ENCODE measurements at places on chromosomes 2 and 18.

DNA sequence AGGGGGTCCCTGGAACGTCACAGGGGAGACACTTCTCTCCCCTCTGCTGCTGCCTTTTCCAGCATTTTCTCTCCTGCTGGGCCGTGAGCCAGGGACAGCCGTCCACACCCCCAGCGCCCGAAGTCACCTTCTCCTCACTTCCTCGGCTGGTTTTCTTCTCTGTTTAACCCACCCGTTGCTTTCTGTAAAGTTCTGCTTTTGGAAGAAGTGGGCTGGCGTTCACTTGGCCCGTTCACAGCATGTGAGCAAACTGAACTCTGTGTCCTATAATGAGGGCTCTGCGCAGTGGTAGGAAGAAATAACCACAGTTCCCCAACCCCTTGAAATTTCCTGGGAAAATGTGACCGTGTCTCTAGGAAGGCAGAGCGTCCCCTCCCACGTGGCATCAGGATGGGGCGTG is 187.0 kb upstream of the HDAC4 start:
- no peak for DNase-seq

DNA sequence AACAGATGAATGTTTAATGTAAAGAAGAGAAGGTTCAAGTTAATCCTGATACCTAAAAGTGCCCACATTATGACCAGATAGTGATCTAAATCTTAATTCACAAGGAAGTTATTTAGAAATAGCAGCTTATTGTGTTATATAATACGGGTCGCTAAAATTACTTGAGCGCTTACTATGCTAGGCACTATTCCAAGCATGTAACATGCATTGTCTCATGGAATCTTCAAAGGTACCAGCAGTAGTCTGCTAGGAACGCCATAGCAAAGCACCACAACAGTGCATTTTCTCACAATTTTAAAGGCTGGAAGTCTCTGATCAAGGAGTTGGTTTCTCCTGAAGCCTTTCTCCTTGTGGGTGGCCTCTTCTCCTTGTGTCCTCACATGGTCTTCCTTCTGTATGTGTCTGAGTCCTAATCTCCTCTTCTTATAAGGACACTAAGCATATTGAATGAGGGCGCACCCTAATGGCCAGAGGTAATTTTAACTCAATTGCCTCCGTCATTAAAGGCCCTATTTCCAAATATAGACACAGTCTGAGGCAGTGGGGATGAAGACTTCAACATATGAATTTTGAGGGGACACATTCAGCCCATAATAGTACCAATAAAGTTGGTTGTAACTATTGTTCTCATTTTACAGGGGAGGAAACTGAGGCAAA is 118.4 kb downstream of the LRRC30 start:
- DNase-seq, result no peak

GRCh38 chr2:78592491-78592890 is 433.0 kb upstream of the REG3G start:
- DNase-seq, result no peak

DNA sequence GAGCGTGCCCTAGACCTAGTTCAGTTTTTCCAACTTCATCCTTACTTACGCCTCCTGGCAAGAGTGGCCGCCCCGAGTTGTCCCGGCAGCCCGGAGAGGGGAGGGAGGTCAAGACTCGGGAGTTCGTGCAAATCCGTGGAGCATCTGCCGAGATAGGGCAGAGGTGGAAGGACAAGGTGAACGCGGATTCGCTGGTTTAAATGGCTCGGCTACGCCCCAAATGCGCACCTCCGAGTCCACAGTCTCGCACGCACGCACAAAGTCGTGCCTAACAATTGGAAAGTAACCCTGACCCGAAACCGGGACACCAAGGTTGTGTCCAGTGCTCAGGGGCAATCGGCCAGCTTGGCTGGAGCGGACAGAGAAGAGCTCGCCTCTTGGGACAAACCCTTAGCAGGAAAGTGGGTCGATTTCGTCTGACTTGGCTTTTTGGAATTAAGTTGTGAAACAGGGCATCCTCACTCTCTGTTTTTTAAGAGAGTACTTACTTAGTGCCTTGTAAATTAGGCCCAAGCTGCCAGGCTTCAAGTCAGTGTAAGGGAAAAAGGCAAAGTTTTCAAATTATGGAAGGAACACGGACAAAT is 726 bp upstream of the SS18 start:
- DNase-seq, result peak; percentile 95

GRCh38 chr18:10018289-10018688 is 104.5 kb downstream of the VAPA start:
- DNase-seq, result no peak

- DNase-seq, result no peak
Measured at GRCh38 chr18:56172527-56172926, 465.9 kb downstream of the TXNL1 start.
